Nephron progenitor cell (in vitro differentiated cells): ENCODE measurements at places on chromosomes 2 and 18.

DNA sequence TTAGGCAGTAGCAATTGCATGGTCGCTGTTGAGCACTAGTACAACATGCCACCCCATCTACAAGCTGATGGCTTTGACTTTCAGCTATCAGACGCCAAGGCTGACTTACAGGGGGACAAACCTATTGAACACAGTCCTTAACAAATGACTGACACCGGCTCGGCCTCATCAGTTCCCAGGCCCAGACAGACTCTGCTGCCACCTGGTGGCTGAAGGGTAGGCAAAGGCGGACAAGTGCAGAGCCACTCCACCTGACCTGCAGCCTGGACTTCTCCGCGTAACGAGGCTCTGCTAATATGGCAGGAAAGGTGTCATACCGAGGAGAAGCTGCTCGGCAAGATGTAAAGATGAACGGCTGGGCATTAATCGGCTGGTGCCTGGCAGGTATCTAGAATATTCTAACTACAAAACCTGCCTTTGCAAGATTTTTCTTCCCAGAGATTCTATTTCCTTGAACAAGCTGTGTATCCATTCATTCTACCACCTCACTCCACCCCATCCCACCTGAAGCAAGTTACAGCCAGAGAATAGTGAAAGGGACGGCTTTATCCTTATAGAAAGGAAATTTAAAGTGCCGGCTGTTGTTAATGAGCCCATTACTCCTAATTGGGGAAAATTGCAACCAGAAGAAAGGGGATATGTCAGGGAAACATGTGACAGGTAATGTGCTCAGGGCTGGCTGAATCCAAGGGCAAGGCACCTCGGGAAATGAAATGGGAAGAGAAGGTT lies 67.4 kb downstream of the STEAP3 start:
- peak; percentile 90 for DNase-seq

DNA sequence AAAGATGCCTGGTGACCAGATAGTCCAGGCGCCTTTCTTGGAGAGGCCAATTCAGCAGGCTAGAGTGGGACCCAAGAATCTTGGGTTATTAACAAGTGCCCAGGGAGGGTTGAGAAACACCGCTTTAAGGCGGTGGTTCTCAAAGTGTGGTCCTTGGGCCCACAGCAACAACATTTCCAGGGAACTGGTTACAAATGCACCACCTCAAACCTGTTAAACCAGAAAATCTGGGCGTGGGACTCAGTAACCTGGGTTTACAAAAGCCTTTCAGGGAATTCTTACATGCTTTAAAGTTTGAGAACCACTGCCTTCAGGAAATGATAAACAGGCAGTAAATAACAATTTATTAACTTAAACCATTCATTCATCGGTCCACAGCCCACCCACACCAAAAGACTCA lies 92.5 kb downstream of the SP3 start:
- DNase-seq: no peak

DNA sequence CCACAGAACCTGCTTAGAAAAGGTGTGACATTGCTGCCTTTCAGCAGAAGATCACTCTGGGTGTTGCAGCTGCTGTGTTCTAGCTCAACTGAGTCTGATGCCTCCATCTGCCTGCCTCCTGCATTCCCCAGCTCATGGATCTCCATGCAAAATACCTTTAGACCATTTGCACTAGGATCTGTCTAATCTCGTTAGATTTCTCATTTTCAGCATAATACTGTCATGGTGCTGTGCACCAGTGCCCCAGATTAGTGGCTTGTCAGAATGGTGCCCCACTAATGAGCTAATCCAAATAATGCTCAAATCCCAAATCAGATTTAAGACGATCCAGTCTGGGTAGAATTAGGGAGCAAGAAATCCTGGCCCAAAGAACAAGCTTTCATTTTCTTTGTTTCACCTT lies 284.4 kb upstream of the PARD3B start:
- DNase-seq: no peak

DNA sequence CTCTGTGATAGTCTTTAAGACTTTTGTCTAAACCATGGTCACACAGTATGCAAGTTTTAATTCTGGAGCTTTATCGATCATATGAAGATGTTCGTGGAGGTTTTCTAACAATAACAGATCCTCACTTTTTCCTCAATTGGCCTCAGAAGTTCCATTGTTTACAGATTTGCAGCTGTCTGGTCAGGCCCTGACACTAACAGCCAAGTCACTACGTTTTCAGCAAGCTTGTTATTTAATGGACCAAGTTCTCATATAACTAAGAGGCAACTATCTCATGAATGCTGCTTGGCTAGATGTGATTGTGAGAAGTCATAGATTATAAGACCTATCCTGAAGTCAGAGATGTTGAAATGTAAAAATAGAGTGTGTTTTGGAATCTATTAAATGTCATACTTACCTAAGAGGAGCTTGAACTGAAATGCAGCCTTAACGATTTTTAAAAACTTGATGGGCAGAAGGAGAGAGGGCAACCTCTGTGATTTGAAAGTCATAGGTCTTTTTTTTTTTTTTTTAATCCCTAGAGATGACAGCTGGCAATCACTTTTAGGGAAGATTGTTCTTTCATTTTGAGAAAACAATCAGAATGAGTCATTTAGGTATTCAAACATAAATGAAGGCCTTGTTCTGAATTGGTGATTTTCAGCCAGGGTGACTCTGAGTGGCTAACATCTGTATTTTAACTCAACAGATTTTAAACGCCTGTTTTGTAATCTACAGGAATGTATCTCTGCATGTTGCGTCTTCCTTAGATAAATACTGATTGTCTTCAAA lies 48.4 kb upstream of the NEMP2 start:
- DNase-seq: no peak

DNA sequence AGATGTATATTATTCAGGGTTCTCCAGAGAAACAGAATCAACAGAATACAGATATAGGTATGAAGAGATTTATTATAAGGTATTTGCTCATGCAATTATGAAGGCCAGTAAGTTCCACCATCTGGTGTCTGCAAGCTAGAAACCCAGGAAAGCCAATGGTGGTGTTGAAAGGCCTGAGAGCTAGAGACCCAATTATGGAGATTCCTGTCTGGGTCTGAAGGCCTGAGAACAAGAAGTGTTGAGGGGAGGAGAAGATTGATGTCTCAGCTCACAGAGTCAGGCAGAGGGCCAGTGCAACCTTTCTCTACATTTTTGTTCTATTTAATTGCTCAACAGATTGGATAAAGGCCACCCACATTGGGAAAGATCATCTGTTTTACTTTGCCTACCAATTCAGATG lies 524.2 kb upstream of the CRIM1 start:
- no peak for DNase-seq
